ENCODE measurements at places on chromosomes 6 and 20.

GRCh38 chr20:53226826-53227225 is 254.7 kb downstream of the TSHZ2 start:
- DNase-seq = no peak

GRCh38 chr20:35277127-35277526 is 795 bp downstream of the MMP24OS start:
- DNase-seq = no peak

DNA sequence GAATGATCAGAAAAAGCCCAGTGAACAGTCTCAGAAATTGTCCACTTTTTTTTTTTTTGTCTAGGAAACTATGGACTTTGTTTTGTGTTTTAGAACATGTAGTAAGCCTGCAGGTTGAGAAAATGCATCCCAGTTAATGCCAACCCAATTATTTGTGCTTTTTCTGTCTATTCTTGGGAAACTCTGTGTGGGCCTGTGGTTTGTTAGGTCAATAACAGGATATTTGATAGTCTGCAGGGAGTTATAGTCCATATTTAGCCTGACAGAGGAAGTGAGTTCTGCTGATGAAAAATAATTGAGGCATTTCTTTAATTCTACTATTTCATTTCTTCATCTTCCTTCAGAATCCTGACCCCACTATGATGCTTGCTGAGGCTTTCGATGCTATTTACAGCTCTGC is 154.0 kb upstream of the LAMP5 start:
- DNase-seq = no peak

DNA sequence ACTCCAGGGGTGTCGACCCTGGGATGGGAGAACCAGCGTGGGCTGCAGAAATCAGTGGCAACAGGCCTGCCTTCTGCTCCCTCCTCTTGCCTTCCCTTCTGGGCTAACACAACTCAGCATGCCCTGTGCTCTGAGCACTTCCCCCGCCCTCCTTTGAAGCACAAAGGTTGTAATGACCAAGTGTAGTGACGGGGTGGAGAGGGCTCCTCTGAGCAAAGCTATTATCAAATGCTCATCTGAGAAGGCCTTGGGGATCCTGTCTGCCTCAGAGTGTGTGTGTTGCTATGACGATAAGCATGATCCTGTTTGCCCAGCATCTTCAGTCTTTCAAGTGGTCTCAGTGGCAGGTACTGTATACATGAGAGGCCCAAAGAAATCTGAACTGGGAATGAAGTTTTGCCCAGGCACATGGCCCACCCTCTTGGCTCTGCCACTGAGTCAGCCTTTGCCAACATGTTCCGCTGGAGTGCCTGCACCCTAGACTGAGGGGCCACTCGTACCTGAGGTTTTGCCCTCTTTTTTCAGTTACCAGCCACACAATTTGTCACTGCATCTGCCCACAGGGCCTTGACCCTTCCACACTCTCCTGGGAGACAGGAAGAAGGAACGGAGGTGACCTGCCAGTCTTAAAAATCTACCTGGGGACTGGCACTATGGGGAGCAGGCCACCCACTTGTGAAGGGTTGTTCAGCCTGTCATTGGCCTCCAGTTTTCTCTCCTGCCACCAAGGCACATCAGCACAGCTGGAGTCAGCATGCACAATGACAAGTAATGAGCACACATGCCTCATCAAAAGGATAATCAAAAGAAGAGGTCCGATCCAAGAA is 74.5 kb downstream of the GFOD1 start:
- DNase-seq = no peak

- DNase-seq = no peak
Observed at GRCh38 chr6:107917451-107918375, 40.3 kb downstream of the SEC63 start.

- DNase-seq = no peak
Observed at GRCh38 chr6:30954631-30955366, 14.0 kb downstream of the MUCL3 start.

DNA sequence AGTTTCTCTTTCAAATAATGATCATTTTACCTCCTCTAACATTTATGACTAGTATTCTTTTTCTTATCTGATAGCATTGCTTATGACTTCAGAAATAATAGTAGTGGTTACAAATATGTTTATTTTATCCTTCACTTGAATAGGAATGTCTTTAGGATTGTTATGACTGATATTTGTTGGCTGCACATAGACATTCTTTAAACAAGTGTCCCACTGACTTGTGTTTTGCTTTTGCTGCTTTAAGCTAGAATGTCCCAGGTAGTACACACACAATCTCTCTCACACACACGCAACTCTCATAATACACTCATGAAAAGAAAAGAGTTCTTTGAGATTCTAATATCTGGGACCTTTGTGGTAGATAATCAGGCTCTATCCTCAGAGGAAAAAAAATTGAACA is 21.6 kb downstream of the KIAA1586 start:
- no peak for DNase-seq

DNA sequence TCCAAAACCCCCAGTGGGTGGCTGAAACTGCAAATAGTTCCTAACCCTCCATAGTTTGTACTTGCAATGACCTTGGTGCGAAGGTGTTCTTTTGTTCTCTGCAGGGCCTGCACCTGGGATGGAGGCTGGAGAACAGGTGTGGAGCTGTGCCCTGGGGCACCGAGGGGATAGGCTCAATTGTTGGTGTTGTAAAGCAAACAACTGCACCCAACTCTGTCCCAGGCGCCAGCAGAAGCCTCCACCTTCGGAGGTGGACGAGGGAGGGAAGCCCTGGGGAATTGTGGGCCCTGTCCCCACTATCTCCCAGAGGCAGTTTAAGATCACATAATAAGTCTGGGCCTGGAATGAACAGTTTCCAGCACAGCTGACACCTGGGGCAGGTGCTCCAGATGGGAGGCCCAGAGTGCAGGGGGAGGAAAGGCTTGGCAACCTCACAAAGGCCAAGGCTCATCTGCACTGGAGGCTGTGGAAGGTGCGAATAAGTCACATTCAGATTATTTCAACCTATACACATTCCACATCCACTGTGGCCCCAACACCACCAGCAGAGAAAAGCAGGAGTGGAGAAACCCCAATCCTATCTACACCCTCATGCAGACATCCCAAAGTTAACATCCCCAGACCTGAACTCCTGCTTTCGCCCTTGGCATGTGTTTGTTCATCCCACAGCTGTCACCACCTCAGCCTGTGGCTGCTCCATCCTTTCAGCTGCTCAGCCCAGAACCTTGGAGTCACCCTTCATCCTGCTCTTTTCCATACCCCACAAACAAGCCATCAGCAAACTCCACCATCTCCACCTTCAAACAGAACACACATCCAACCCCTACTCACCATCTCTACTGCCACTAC is 12.3 kb upstream of the CBFA2T2 start:
- no peak for DNase-seq

- no peak for DNase-seq
Observed at GRCh38 chr6:125944434-125944816, 12.1 kb upstream of the HINT3 start.

- no peak for DNase-seq
Observed at GRCh38 chr20:17339000-17339399, 112.2 kb downstream of the PCSK2 start.

DNA sequence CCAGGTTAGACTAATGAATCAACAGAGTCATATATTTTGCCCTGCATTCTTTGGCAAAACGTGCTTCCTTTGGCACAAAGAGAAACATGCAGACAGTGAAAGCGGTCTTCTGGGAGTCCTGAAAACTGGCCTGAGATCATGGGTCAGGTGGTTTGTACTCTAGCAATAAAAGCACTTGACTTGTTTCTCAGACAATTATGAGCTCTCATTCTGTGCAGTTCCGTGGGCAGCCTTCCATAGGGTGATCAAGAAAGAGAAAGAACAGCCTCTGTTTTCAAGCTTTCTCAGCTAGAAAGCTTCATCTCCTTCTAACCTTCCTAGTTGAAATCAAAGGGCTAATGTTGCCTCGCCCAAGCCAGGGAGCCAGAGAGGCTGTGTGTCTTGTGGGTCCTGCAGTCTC is 62.7 kb upstream of the ISM1 start:
- no peak for DNase-seq

DNA sequence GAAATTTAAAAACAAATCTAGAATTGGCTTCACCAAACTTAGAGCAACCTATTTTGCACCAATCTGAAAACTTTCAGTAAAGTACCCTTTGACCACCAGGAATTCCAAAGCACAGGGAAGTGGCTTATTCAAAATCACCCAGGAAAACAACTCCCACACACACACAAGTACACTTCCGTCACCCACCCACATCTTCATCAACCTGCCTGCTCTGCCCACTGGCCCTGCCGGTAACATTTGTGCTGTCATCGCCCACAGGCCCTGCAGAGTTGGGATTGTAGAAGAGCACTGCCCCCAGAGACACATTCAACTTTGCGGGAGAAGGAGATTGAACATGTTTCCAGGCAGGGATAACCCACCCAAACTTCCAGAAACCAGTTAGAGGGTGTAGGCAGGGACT is 19.3 kb upstream of the SCML4 start:
- no peak for DNase-seq

GRCh38 chr6:168495636-168496035 is 54.7 kb downstream of the SMOC2 start:
- no peak for DNase-seq

GRCh38 chr20:43961541-43962471 is 47.2 kb downstream of the TOX2 start:
- no peak for DNase-seq

DNA sequence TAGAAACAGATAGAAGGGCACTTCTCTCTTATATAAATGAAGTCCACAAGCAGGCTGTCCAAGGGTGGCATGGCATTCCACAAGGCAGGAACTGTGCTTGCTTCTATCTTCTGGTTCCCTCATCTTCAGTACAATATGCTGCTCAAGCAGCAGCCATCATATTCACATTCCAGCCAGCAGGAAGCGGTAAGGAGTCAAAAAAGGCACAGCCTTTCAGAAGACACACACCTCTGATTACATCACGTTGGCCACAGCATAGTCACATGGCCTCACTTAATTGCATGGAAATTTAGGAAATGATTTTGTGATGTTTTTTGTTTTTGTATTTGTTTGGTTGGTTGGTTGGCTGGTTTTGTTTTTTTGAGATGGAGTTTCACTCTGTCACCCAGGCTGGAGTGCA is 19.0 kb downstream of the REM1 start:
- DNase-seq = no peak

DNA sequence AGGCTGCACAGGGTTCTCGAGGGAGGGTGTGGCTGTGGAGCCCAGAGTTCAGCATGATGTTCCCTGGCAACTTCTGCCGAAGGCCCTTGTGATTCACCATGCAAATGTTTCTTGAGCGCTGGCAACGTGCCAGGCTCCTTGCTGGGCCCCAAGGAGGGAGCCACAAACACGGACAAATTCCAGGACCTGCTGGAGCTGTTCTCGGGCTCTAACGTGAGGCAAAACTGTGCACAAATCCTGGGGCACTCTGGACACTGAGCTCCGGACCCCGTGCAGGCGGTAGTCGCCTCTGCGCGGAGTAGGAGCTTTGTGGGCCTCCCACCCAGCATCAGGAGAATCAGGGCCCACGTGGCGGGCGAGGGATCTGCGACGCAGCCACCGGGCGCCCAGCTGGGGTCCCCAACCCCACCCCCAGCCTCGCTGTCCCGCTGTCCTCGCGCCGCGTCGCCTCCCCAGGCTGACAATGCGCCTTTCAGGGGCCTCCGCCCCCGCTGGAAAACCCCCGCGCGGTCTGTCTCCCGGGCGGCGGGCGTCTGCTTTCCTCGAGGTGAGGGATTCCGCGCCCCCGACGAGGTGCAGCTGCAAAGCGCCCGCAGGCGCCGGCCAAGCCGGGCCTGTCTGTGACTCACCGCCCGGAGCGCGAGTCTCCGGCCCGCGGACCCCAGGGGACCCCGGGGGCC is 31.7 kb upstream of the SCUBE3 start:
- DNase-seq = peak; percentile 34

- no peak for DNase-seq
Observed at GRCh38 chr6:100271625-100272024, 193.1 kb downstream of the SIM1 start.
